ENCODE measurements at places on chromosomes 16 and 17.

GRCh38 chr17:19703106-19703827, 13.1 kb downstream of the SLC47A2 start:
- DNase-seq: no peak

GRCh38 chr16:88415713-88416323, 33.1 kb downstream of the ZNF469 start:
- no peak for DNase-seq

- DNase-seq: no peak
Observed at GRCh38 chr17:954431-955164, 25.0 kb downstream of the NXN start.

- no peak for DNase-seq
Observed at GRCh38 chr16:28569968-28570752, 16.4 kb downstream of the SGF29 start.

- DNase-seq: no peak
Observed at GRCh38 chr16:52718046-52718445, 171.1 kb upstream of the TOX3 start.

DNA sequence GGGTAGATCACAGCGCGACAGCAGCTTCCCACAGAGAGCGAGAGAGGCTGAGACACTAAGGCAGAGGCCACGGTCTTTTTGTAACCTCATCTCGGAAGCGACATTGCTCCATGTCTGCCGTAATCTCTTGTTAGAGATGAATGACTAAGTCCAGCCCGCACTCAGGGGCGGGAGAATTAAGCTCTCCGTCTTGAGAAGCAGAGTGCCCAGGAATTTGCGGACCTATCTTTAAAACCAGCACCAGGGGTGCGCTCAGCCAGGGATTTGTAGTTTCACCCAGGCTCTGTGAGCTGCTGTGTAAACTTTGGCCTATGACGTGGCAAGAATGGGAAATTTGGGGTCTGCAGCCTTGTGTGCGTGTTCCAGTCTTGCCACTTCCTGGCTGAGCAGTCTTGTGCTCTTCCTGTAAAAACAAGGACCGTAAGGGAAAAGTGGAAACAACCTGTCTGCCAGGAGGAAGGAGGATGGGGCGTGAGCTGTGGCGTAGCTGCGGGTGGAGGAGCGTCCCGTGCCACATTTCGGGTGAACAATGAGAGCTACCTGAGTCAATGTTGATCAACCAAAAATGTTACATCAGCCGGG, 16.0 kb upstream of the JPH3 start:
- no peak for DNase-seq

DNA sequence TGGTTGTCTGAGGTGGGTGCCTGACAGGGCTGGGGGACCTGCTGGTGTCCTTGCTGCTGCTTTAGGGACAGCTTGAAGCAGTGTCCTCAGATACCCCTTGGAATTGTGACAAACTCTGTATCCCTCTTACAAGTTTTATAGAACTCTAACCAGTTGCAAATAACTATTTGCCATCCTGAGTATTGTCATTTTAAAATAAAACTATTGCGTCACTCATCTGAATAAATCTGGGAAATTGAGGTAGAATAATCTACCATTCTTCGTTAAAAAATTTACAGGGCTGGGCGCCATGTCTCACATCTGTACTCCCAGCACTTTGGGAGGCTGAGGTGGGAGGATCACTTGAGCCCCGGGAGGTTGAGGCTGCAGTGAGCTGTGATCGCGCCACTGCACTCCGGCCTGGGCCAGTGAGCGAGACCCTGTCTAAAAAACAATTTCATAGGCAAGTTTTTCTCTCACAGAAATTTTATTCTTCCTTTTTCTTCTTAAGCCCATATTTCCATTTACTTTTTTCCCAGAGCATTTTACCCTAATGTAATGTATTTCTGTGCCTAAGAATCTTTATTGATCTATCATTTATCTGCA, 14.2 kb downstream of the ZNF750 start:
- no peak for DNase-seq

DNA sequence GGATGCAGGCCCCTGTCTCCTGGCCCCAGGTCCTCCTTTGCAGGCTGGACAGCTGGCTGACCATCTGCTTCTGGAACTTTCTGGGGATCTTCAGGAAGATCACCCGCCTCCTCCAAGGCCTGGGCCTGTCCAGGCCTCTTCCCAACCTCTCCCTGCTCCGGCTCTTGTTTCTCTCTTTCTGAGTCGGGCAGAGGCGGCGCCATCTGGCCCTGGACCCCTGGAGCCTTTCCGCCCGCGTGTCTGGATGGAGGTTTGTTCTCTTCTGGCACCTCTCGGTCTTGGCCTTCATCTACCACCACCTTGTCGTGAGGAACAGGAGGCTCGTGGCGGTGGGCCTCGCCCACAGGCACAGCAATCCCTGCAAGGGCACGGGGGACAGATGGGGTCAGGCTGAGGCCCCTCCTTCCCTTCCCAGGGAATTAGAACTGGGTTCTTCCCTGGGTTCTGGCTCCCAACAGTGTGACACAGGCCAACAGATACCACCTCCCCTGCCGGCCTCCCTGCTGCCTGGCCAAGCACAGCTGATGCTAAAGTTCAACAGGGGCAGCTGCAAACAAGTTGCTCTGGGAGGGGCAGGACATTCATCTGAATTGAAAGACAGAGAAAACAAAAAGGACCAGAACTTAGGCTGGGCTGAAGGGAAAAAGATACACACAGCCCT, 13.3 kb downstream of the NDUFAF8 start:
- DNase-seq: no peak

GRCh38 chr17:69455040-69455439, 40.5 kb downstream of the MAP2K6 start:
- DNase-seq: no peak

DNA sequence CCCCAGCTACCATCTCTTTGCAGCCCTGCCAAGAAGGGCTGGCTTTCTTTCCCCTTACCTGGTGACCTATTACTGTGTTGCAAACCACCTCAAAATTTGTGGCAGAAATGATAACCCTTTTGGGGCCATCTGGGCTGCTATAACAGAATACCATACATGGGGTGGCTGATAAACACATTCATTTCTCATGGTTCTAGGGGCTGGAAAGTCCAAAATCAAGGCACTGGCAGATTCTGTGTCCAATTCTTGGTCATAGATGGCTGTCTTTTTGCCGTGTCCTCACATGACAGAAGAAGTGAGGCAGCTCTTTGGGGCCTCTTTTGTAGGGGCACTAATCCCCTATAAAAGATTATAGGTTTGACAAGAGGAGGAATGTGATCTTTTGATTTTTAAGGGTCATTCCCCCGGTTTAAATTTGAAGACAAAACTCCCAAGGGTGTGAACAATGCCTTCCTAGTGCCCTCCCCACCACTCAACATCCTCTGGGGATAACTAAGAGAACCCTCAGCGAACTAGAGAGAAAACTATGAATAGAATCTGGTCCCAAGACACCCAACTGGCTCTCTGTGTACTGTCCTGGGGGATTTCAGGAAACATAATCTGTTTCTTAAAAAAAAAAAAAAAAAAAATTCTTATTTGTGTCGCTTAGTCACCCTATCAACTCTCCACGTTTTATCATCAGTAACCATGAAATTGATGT, 1.7 kb upstream of the METTL22 start:
- DNase-seq: no peak

- no peak for DNase-seq
Observed at GRCh38 chr16:71282943-71283342, 6.3 kb downstream of the CMTR2 start.

GRCh38 chr16:72645538-72645937, 402.4 kb downstream of the ZFHX3 start:
- DNase-seq: no peak

DNA sequence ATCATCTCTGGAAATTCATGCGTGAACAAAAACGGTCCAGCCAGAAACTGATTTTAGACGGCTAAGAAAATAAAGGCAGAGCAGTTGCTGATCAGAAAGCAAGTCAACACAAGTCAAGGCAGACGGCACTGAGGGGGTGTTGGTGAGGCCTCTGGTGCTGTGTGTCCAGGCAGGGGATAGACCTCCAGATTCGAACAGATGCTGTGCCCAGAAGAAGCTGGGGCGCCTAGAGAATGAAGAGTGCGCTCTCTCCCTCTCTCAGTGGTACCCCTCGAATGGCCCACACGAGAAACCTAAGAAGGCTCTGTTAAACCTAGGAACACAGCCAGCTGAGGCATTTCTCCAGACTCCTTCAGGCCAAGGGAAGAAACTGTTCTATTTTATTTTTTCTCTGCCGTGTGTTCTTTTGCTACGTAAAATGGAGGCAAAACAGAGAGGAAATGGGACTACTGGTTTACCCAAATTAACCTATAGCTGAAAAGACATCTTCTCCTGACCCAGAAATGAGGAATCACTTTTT, 178.3 kb downstream of the PMP22 start:
- no peak for DNase-seq

DNA sequence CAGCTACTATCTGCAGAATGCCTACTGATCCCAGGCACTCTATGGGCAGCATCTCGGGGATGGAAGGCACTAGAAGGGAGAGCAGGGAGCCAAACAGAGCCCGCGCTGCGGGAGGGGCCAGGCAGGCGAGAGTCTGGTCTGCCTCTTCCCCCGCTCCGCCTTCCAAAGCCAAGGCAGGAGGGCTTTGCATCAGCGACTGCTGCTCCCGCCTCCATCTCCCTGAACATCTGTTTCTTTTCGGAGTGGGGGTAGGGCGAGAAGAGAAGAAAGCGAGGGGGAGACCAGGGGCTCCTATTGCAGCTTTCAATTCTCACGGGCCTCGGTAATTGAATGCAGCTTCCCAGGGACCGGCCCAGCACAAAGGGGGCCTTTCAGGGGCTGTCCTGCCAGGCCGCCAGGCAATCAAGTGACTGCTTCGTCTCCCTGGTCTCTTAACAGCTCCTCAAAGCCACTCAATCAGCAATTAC, 31.4 kb upstream of the CDC42EP4 start:
- DNase-seq: no peak
